Thyroid gland (tissue), 4 donors: ENCODE measurements at places on chromosomes 2 and 18. TPM values are rescaled to one million over a fixed set of nuclear protein-coding genes. Genes with fewer than 3 reads are reported as not detected.
A peak's percentile ranks its signal among the peaks of the same experiment; 100 is the strongest.

- no peaks in the 10 kb centered on the region for H3K36me3 ChIP-seq
- no peak overlapping the region for H3K27ac ChIP-seq
- H3K27me3 ChIP-seq: no peaks in the 10 kb centered on the region
- DNase-seq: no peak
- H3K4me3 ChIP-seq: no peak overlapping the region
These were observed 13.9 kb upstream of the UGP2 start for GRCh38 chr2:63827749-63828148.

- H3K27me3 ChIP-seq: no peaks in the 10 kb centered on the region
- no peak overlapping the region for H3K4me3 ChIP-seq
- H3K36me3 ChIP-seq: peaks cover 38% of the 10 kb centered on the region
- no peaks in the 10 kb centered on the region for H3K4me1 ChIP-seq
- no peak overlapping the region for H3K27ac ChIP-seq
These were observed 42.7 kb downstream of the SAP130 start for GRCh38 chr2:127985026-127985734.

GRCh38 chr2:237966565-237967462, at the start of gene UBE2F:
UBE2F (plus strand) TSS chr2:237967014; CDS start chr2:237973108, 6,094 bp downstream.
- peak; percentile 98 for DNase-seq
- peaks cover 35% of the 10 kb centered on the region for H3K4me1 ChIP-seq
- no peaks in the 10 kb centered on the region for H3K36me3 ChIP-seq
- H3K27me3 ChIP-seq: no peaks in the 10 kb centered on the region

GRCh38 chr18:65725251-65726050, 25.4 kb upstream of the CDH7 start:
- H3K4me1 ChIP-seq: no peaks in the 10 kb centered on the region
- H3K27me3 ChIP-seq: no peaks in the 10 kb centered on the region

- peak overlapping the region; percentile 75 for H3K27ac ChIP-seq
- H3K27me3 ChIP-seq: no peaks in the 10 kb centered on the region
- H3K36me3 ChIP-seq: no peaks in the 10 kb centered on the region
- DNase-seq: peak; percentile 79
These were observed 45.9 kb downstream of the ST6GAL2 start for GRCh38 chr2:106839849-106840595.

GRCh38 chr18:79924814-79925731, 26.4 kb downstream of the SLC66A2 start:
- H3K4me1 ChIP-seq: peaks cover 64% of the 10 kb centered on the region
- H3K4me3 ChIP-seq: no peak overlapping the region
- no peaks in the 10 kb centered on the region for H3K27me3 ChIP-seq
- DNase-seq: peak; percentile 84

DNA sequence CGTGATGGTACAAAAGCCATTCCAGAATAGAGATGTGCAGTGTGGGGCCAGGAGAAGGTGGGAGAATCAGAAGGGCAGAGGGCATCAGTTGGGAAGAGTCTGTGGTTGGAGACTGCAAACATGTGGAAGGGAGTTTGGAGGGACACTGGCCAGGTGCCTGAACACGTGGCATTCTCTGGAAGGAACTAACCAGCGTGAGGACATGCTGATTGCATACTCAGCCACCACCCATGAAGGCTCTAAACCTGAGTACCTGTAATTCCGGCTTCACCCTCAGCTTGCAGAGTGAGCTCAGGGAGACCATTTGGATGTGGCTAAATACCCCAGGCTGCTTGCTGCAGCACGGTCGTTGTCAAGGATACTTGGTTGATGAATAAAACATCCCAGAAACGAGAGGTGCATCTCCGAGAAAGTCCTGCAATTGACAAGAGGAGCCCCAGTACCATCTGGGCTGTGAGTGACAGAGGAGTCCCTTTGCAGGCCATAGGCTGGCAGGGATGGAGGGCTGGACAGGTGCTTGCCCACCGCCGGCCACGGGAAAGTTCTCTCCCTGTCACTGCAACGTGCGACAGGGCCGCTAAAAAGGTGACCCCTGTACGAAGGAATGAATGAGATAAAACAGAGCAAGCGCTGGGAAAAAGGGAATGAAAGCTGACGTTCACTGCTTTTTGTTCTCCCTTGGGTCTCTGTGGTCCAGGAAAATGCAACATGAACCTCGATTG, 5.0 kb downstream of the ACKR3 start:
- no peaks in the 10 kb centered on the region for H3K36me3 ChIP-seq
- H3K27me3 ChIP-seq: no peaks in the 10 kb centered on the region
- DNase-seq: peak; percentile 82
- H3K27ac ChIP-seq: peak overlapping the region; percentile 91
- H3K4me1 ChIP-seq: peaks cover 79% of the 10 kb centered on the region

DNA sequence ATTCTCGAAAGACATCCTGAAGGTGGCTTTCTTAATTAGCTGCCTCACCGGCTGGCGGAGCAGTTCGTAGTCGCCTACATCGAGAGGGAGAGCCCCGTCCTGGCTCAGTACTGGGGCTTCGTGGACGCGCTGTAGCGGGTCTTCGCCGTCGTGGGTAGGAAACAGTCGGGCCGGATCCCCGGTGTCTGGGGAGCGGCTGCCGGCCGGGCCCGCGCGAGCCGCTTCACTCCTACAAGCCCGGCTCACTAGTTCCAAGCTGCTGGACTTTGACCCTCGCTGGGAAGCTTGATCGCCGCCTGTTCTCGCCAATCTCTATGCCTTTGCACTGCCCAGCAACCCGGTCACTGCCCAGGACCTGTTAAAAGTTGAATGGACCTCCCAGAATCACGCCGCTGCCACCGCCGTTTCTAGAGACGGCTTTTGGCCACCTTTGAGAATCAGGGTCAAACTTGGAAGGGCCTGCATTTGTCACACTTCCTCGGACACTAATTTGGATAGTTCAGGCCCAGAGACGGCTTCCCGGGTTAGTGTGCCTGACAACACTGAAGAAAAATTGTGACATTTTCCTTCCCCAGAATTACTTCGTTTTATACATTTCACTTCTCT, 41.4 kb upstream of the AKAIN1 start:
- DNase-seq: peak; percentile 42
- no peaks in the 10 kb centered on the region for H3K27me3 ChIP-seq
- peaks cover 13% of the 10 kb centered on the region for H3K4me1 ChIP-seq
- H3K36me3 ChIP-seq: peaks cover 2% of the 10 kb centered on the region
- H3K27ac ChIP-seq: peak overlapping the region; percentile 94

The MSH2 gene
- total RNA-seq: 28.4 TPM

GRCh38 chr2:238879621-238880377, 31.9 kb downstream of the TWIST2 start:
- no peaks in the 10 kb centered on the region for H3K4me1 ChIP-seq
- H3K27me3 ChIP-seq: no peaks in the 10 kb centered on the region
- H3K4me3 ChIP-seq: no peak overlapping the region
- H3K27ac ChIP-seq: no peak overlapping the region
- DNase-seq: no peak

The CACNB4 gene
- total RNA-seq: 3.0 TPM

The CAPN13 gene
- 3.0 TPM for total RNA-seq

- no peak overlapping the region for H3K4me3 ChIP-seq
- no peak overlapping the region for H3K27ac ChIP-seq
- no peaks in the 10 kb centered on the region for H3K27me3 ChIP-seq
These were observed 35.4 kb upstream of the ARMC9 start for GRCh38 chr2:231163011-231163410.

- no peak for DNase-seq
- no peaks in the 10 kb centered on the region for H3K27me3 ChIP-seq
- H3K27ac ChIP-seq: no peak overlapping the region
- H3K4me1 ChIP-seq: peaks cover 20% of the 10 kb centered on the region
- H3K36me3 ChIP-seq: no peaks in the 10 kb centered on the region
- no peak overlapping the region for H3K4me3 ChIP-seq
These were observed 3.4 kb downstream of the WDFY1 start for GRCh38 chr2:223941579-223942277.

DNA sequence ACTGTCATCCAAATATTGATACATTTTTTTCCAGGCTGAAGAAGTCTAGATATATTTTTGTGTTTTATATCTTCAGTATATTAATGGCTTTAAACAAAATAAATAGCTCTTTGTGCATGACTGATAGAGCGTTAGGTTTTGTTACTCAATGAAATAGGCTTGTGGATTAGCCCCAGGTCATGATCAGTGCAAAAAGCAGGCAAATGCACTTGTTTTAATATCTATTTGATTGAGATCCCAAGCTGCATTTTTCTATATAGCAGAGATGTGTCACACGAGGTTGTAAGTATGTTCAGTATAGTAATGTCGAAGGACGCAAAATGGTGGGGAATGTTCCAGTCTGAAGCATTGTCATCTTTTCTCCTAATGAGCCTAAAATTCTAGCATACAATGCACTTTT, 198.5 kb downstream of the ZNF407 start:
- H3K4me3 ChIP-seq: no peak overlapping the region
- no peaks in the 10 kb centered on the region for H3K27me3 ChIP-seq
- peaks cover 15% of the 10 kb centered on the region for H3K4me1 ChIP-seq
- no peak overlapping the region for H3K27ac ChIP-seq

- H3K27me3 ChIP-seq: no peaks in the 10 kb centered on the region
- H3K36me3 ChIP-seq: no peaks in the 10 kb centered on the region
- H3K4me1 ChIP-seq: no peaks in the 10 kb centered on the region
- H3K4me3 ChIP-seq: no peak overlapping the region
- no peak for DNase-seq
- H3K27ac ChIP-seq: no peak overlapping the region
These were observed 69.5 kb upstream of the HDAC4 start for GRCh38 chr2:239470151-239470900.

The CBLN2 gene
- total RNA-seq: not detected

- H3K36me3 ChIP-seq: no peaks in the 10 kb centered on the region
- H3K27me3 ChIP-seq: no peaks in the 10 kb centered on the region
- no peaks in the 10 kb centered on the region for H3K4me1 ChIP-seq
- H3K27ac ChIP-seq: no peak overlapping the region
- no peak for DNase-seq
These were observed 59.0 kb upstream of the SPRED2 start for GRCh38 chr2:65491381-65491905.

The SAG gene
- total RNA-seq: not detected

The CNGA3 gene
- total RNA-seq: not detected

GRCh38 chr2:219125886-219126270, 34.7 kb downstream of the NHEJ1 start:
- no peak overlapping the region for H3K4me3 ChIP-seq
- H3K36me3 ChIP-seq: no peaks in the 10 kb centered on the region
- H3K4me1 ChIP-seq: no peaks in the 10 kb centered on the region

The ABCG8 gene
- not detected for total RNA-seq

DNA sequence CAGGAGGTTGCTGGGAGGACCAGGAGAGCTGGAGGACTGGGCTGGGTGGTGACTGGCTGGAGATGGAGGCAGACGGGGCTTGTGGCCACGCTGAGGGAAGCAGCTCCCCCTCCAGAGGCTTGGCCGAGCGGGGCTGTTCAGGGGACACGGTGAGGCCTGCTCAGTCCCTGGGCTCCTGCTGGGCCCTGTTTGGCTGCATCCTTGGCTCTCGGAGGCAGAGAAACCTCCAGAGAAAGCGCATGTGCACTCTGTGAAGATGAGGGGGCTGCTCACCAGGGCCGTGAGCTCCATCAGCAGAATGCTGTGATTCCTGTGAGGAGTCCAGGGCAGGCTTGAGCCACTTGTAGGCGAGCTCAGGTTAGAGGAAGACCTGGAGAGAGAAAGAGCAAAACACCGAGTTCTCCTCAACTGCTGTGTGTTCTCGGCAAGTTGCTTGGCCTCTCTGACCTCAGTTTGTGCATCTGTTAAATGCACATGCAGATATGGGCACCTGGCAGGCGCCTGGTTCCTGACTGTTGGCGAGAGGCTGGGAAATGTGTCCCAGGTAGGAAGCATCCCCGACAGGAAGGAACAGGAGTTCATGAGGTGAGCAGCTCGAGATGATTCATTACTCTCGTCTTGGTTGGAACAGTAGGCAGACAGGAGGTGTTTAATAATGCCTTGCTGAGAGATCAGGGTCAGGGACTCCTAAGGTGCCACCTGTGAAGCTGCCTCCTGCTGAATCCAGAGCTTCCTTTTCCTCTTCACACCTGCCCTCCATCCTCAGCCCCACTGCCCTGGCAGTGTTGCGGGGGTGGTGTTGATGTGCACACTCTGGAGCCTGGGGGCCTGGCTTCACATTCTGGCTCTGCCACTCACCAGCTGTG, 941 bp downstream of the ZAP70 start:
- H3K4me3 ChIP-seq: no peak overlapping the region
- no peak overlapping the region for H3K27ac ChIP-seq
- DNase-seq: no peak
- H3K27me3 ChIP-seq: no peaks in the 10 kb centered on the region

The MC5R gene
- total RNA-seq: not detected

DNA sequence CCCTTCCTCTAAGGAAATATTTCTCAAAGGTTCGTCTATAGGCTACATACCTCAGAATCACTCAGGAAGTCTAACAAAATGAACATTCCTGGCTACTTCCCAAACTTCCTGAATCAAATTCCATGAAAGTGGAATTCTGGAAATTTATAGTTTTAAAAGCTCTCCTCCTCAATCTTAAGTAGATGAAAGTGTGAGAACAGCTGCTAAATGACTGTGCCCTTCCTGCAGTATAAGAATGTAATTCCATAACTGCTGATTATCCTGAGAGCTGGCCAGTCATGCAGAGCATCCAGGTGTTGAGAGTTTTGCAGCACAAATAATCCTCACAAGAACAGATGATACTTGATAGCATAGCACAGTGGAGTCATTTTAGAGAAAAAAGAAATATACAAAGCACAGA, 265.0 kb downstream of the KCNJ3 start:
- H3K4me3 ChIP-seq: no peak overlapping the region
- no peaks in the 10 kb centered on the region for H3K4me1 ChIP-seq
- no peak overlapping the region for H3K27ac ChIP-seq
- no peak for DNase-seq

GRCh38 chr2:107730898-107731297, 95.8 kb upstream of the RGPD4 start:
- no peak overlapping the region for H3K27ac ChIP-seq
- H3K4me3 ChIP-seq: no peak overlapping the region
- H3K27me3 ChIP-seq: no peaks in the 10 kb centered on the region
- H3K36me3 ChIP-seq: no peaks in the 10 kb centered on the region

DNA sequence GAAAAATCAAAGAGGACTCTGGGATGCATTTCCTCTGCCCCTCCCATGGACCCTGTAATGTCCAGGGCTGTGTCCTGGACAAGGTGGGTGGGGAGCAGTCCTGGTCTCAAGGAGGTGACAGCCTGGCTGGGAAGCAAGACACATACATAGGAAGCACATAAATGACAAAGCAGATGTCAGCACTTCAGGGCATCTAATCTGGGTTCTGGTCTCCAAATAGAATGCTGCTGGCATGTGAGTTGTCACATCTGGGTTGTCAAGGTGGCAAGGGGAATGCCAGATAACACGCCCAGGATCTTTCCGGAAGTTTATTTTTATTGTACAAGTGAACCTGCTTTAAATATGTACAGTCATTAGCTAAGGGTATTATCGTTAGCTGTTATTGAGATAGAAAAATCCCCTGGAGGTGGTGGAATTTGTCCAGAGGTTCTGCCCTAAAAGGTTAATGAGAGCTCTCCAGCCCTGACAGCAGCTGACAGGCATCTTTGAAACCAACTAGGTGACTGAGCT, 5.6 kb downstream of the IL1F10 start:
- no peak overlapping the region for H3K27ac ChIP-seq
- DNase-seq: peak; percentile 17
- H3K27me3 ChIP-seq: no peaks in the 10 kb centered on the region
- H3K4me1 ChIP-seq: peaks cover 7% of the 10 kb centered on the region
- no peaks in the 10 kb centered on the region for H3K36me3 ChIP-seq
- no peak overlapping the region for H3K4me3 ChIP-seq

The RNU2-63P gene
- total RNA-seq: not detected

- H3K4me1 ChIP-seq: peaks cover 22% of the 10 kb centered on the region
- no peaks in the 10 kb centered on the region for H3K36me3 ChIP-seq
- no peak for DNase-seq
- no peak overlapping the region for H3K4me3 ChIP-seq
These were observed 18.8 kb downstream of the LPIN2 start for GRCh38 chr18:2994020-2994589.
